ENCODE measurements at places on chromosomes 5 and 9.

DNA sequence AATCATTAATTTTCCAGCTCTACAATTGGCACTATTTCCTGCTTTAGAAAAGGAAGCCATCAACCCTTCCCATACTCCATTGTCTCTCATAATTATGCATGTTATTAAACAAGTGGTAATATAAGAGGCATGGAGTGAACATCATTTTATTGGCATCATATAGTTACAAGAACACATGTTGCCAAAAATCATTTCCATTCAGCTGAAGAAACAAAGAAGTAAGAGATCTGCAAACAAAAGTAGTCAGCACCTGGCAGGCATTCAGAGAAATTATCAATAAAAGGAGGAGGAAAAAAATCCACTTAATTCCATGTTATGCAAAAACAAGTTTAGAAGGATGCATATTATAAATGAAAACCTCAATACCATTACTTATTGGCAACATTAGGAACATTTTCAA is 1208.2 kb upstream of the C9orf72 start:
- DNase-seq: no peak

DNA sequence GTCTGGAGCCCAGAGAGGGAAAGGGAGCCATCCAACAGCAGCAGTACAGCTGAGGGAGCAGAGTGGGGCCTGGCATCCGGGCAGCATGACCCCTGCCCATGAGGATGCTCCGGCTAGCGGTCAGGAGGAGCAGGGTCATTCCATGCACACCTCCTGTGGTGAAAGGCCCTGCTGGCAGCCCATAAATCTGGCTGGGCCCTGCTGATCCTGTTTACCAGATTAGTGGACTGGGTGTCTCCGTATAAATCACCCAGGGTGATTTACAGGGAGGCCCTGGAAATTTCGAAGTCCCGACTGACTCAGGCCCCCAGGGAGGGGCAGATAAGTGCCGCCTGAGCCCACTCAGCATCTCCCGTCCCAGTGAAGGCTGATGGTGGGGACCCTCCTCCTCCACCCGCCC is 117.6 kb upstream of the HAND1 start:
- DNase-seq: no peak

GRCh38 chr9:4344946-4345345 is 45.1 kb upstream of the GLIS3 start:
- DNase-seq: no peak

DNA sequence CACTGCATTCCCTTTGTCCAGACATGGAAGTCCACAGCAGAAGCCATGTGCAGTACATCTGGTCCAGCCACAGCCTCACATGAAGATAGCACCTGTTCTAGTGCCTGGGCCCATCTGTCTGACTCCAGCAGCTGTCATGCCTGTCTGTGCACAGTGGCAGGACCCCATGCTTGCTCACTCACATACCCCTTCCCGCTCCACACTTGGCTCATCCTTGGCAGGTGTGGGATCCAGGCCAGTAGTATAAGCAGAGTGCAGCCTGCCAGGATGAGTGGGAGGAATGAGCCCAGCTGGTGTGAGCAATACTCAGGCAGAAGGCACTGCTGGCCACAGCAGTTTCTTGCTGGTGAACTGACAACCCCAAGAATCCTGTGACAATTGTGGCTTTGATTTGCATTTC is 168.0 kb downstream of the PRDM9 start:
- no peak for DNase-seq

- no peak for DNase-seq
Observed at GRCh38 chr9:5278486-5278885, 26.0 kb downstream of the RLN2 start.

GRCh38 chr5:171629628-171630349 is 155.8 kb upstream of the SMIM23 start:
- DNase-seq: no peak

DNA sequence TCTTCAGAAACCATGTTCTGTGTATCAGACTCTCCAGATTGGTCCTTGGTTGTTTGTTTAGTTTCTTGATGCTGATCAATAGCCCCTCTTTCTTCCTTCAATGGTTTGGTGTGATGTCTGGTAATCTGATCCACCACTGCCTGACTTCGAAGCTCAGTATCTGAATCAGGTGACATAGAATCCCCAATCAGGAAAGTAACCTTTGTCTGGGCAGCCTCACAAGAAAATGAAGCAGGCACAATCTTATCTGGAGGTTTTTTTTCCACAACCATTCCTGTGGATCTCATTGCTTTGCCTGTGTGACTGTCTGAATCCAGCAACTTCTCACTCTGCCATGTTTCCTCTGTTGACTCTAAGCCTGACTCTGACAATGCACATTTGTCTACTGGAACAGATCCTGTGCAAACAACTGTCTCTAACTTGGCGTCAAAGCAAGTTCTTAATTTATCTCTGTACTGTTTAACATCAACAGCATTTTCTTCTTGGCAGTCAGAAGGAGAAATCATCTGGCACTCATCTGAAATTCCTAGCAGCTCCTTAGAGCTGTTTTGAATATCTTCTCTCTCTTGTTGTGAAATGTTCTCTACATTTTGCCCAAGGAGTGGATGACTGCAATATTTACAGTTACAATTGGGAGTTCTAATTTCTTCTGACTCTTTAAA is 37.1 kb upstream of the RAPGEF6 start:
- no peak for DNase-seq

DNA sequence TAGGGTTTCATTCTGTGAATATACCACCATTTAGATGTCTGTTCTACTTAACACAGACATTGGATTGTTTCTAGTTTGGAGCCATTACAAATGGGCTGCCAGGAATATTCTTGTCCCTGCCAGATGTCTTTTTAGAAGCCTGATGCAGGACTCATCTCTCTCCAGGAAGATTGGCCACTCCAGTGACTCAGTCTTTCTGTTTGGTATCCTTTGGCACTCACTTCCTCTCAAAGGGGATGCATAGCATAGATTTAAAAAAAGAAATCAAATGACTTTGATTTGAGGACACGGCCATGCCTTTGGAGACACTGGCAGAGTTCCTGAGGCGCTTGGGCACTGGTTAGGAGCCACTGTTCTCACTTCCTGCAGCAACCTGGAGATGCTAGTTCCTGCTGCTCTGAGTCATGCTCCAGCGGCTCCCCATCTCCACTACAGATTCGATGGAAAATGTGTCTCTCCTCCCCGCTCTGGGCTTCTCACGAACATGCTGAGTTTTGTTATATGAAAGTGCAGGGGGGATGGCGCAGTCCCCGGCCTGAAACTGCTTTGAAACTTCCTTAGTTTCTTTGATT is 3.5 kb upstream of the ZNF366 start:
- no peak for DNase-seq

DNA sequence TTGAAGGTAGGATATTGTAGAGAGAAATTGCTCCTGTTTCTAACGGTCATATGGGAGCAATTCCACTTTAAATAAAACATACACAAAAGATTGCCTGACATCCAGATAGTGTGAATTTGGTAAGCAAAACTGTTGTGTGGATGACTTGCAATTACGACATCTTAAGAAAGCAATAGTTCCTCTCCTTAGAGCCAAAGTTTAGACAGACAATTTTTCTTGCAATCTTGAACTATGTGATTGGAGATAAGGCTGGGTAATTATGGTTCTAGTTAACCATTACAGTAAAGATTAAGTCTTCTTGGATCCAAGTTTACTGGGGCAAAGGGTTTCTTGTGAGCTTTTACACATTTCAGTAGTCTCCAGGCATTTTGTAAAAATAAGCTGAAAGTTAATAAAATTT is 1080.6 kb upstream of the CDH6 start:
- DNase-seq: no peak

GRCh38 chr5:91175708-91176107 is 207.4 kb downstream of the ARRDC3 start:
- no peak for DNase-seq

DNA sequence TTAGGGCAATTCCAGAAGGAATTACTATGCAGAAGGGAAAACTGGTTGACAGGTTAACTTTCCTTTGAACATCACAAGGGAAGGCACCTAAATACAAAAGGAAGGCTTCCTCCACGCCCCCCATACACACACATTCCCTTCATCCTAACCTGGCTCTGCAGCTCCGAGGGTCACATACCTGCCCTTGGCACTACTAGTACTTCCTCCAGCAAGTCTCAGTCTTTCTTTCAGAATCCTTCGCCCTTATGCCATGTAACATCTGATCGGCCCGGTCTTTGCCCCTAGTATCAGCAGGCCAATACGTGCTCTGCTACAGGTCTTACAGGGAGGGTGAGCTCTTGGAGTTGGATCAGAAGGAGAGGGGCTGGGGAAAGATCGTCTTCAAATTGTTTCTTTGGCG is 1.6 kb upstream of the MARCHF6 start:
- no peak for DNase-seq

DNA sequence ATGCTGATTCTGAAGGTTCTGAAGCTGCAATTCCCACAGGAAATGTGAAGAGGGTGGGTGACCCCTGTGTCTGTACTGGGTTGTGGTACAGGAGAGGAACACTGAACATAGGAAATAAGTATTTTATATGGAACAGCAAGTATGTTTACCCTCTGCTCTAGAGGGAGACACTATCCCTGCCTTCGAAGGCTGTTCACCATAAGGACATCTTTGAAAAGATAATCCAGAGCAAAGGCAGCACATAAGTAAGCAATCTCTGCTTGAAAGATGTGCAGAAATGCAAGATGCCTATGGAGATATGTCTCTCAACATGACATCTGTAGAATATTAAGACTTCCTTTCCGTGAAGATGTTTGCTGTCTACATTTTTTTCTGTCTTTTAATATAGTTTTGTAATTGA is 184.4 kb upstream of the EFNA5 start:
- no peak for DNase-seq

- no peak for DNase-seq
Observed at GRCh38 chr9:138013836-138014562, 136.4 kb downstream of the CACNA1B start.

- DNase-seq: no peak
Observed at GRCh38 chr9:128768606-128769005, 3.1 kb downstream of the ZER1 start.

DNA sequence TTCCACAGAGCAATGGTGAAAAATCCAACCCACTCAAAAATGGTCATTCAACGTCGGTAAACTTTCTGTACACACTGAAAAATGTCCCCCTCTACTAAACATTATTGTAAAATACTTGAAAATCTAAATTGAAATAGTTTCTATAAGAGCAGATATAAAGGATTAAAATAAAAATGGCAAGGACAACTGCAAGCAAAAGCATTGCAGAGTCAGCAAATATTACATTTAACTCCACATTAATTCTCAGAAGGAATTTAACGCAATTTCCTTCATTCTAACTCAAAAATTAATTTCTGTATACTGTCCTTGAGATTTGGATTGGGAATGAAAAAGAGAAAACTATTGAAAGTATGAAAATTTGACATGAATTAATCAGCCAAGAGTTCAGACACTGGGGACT is 64.4 kb upstream of the SSBP2 start:
- DNase-seq: no peak

DNA sequence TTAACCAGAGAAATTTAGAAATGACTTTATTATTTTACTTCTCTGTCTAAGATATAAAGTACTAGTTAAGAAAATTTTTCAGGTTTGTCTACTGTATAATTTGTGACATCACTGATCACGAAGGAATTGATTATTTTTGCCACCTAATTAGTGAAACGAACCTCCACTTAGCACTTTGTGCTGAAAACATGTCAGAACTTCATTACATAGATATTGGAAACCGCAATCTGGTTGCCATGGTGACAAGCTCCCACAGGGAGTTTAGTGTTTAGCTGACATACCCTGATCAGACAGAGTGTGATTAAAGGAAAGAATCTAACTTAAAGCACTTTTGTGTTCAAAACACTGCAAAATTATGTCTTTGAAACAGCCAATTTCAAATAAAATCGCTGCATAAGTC is 668.4 kb upstream of the CCNG1 start:
- DNase-seq: no peak

GRCh38 chr5:54859316-54859715 is 126.1 kb downstream of the ESM1 start:
- DNase-seq: no peak

GRCh38 chr5:127892467-127893207 is 189.4 kb downstream of the CCDC192 start:
- DNase-seq: no peak

DNA sequence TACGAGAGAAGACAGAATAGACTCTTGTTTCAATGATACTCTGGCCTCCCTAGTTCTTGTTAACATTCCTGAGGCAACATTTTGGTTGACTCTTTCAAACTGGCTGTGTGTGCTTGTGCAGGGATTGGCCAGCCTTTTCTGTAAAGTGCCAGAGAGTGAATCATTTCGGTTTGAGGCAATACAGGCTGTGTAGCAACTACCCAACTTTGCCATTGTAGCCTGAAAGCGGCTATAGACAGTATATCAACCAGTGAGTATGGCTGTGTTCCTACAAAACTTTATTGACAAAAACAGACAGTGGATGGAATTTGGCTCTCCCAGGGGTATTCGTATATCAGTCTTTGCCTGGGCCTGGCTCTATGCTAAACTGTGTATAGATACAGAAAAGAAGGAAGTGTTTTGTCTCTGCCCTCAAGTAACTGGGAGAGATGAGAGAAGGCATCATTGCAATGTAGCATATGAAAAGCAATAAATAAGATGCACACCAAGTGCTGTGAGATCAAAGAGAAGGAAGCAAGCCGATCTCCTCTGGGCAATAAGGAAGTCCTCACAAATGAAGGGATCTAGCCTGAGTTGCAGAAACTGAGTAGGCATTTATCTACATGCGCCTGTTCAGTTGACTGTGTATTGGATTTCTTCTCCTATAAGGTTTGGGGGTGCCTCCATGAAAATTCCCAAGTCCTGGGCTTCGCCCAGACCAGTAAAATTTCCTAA is 568.0 kb upstream of the KLF4 start:
- no peak for DNase-seq

DNA sequence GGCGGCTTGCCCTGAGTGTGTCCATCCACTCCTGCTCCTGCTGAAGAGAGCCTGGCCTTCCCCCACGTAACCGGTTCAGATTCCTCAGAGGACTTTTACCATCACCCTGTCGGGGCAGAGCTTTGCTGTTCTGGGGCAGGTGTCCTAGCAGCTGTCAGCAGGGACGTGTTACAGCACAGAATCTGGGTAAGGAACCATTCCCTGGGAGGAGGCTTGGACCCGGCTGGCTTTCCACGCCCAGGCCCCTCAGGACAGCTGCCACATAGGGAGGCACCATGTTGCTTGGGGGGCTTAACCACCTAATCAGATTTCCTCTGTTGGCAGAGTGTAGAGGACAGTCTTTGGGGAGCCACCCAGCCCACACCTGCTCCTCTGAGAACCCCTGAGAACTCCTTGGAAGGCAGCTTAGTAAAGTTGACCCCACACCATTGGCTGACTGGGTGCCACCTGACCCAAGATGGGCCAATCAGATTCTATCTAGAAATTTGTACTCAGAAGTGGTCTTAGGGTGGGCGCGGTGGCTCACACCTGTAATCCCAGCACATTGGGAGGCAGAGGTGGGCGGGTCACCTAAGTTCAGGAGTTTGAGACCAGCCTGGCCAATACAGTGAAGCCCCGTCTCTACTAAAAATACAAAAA is 23.3 kb upstream of the EEIG1 start:
- no peak for DNase-seq

DNA sequence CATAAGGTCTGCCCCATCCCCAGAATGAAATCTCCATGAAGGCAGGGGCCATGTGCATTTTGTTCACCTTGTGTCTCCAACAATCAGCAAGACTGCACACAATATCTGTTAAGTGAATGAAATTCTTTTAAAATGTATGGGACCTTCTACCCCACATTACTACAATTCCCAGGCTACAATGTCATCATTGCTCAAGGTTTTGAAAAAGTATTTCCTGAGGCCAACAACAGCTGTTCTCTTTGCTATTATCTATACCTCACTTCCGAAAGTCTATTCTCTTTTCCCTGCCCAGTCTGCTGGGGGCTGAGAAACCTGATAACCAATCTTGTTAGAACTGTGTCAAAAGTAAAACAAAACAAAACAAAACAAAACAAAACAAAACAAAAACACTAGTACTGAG is 29.2 kb downstream of the HOMER1 start:
- no peak for DNase-seq

- peak; percentile 66 for DNase-seq
Observed at GRCh38 chr9:131748411-131748955, 8.6 kb upstream of the RAPGEF1 start.

Measured in NCI-H1417 treated with DMSO at 0.1 percent for 48 hours (cell line).